ENCODE measurements at places on chromosomes 7 and 10.

GRCh38 chr7:154789404-154789803 lies 213.5 kb downstream of the PAXIP1 start:
- DNase-seq = no peak

- DNase-seq = peak; percentile 84
Observed at GRCh38 chr7:98137826-98138151, 31.1 kb downstream of the LMTK2 start.

DNA sequence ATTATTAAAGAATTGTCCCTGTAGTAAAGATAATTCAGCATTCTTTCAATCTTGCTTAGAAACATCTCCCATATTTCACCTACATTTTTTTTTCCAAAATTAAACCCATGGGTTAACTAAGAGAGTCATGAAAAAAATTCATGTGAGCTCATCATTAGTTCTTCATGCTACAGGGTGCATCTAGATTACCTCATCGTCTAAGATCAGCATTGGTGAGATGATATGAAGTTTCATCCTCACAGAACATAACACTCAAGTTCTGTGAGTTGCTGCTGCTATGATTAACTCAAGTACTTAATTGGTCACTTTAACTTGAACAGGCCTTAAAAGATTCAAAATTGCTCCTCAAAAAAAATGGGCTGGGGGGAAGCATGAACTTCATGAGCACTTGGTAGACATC lies 50.0 kb downstream of the RAB11FIP2 start:
- no peak for DNase-seq

DNA sequence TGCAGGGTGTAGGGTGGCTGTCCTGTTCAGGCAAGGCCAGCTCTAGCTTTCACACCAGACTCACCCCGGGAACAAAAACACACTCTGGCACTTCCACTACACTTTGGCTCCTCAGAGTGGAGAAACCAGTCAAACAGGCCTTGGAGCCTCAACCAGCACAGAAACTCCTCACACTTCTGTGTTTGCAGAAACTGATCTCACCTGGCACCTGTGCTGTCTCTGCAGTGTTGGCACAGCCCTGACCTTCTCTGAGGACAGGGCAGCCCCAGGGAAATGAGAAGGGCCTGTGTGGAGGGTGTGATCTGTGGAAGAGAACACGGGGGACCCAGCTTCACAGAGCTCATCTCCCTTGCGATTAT lies 4.1 kb upstream of the CALML5 start:
- DNase-seq = no peak

DNA sequence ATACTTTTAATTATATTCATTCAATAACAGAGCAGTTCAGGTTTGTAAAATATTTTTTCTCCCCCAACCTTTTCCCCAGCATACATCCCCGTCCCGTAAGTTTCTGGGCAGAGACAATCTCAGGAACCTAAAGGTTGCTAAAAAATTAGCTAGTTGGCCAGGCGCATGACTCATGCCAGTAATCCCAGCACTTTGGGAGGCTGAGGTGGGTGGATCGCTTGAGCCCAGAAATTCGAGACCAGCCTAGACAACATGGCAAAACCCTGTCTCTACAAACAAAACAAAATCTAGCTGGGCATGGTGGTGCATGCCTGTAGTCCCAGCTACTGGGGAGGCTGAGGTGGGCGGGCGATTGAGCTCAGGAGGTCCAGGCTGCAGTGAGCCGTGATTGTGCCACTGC lies 40.2 kb downstream of the TCF7L2 start:
- no peak for DNase-seq

DNA sequence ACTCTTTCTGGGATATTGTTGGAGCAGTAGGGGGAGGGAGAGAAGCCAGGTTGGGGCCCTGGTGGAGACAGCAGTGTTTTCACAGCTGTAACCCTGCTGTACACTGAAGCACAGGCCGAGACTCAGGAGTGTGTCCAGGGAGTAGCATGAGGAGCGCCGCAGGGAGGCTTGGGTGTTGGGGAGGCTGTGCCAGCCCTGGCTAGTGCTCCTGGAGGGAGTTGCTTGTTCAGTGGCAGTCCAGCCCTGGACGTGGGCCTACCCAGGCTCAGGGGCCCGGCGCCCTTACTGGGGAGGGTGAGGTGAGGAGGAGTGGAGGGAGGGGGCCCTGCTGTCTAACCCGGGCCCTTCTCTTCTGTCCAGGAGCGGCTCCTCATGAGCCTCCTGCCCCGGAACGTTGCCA lies 35.9 kb downstream of the ADCY1 start:
- DNase-seq = no peak

GRCh38 chr7:141381794-141382427 lies 169.3 kb upstream of the AGK start:
- DNase-seq = no peak

DNA sequence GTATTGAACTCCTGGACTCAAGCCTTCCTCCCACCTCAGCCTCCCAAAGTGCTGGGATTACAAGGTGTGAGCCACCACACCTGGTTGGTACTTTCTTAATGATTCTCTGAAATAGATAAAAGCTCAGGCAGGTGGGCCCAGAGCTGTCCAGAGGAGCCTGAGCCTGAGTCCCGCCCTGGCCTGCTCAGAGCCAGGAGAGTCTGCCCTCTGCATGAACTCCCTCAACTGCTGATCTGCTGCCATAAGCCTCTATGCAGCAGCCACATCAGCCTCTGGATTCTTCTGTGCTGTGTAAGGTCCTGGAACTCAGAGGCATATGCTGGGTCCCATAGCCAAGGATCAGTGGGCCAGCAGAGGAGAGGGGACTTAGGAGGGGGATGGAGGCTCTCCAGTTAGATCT lies 23.1 kb upstream of the DDIT4 start:
- no peak for DNase-seq

DNA sequence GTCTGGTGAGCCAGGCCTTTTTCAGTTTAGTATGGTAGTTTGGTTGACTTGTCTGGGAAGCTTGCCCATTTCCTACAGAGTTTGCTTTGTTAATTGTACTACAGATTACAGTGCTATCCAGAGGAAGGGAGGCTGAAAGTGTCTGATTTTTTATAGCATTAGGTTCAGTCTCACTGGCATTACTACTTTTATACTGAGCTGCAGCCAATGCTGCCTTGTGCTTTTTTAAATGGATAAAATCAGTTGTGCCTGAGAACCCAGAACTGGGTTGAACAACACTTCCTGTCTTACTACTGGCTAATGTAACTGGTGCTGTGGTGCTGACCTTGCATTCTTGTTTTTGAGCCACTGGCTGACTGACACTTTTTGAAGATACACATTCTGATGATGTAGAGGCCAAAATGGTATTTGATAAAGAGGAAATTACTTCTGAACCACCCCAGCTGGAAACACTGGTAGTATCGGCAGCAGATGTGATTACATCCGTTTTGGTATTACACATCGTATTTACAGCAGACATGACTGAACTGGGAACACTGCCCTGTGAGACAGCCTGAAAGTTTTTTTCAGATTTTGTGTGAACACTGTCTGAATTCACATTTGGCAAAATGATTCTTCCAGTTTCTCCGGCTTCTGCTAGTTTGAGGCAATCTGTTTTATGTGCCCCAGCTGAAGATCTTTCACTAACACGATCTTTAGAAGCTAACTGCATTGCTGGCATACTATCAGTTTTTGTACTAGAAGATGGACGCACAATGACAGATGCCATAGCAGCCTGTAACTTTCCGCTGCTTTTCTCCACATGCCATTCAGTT lies 74.1 kb downstream of the NRBF2 start:
- DNase-seq = peak; percentile 16

GRCh38 chr10:15898046-15898445 lies 37.7 kb upstream of the MINDY3 start:
- DNase-seq = peak; percentile 31

DNA sequence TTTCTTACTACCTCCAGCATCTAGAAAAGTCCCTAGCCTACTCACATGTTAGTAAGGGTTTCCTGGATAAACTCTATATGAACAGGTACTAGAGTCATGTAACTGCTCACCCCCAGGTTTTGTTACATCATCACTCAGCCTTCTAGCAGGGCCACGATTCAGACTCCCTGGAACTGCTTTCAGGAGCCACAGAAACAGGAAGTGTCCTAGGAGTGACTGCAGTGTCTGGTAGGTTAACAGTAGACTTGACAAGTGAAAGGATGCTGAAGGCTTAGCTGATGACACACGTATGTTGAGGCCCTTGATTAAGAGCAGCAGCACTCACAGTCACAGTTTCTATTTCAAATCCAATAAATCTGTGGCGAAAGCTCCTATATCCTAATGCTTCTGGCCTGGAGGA lies 101.2 kb downstream of the DNMBP start:
- DNase-seq = peak; percentile 13

GRCh38 chr7:85030893-85031292 lies 156.0 kb downstream of the SEMA3D start:
- DNase-seq = peak; percentile 49

GRCh38 chr7:3415861-3416312 lies 114.8 kb downstream of the SDK1 start:
- no peak for DNase-seq
